ENCODE measurements at places on chromosomes 13 and 19.

GRCh38 chr19:41849067-41849466, 4.2 kb downstream of the DMRTC2 start:
- DNase-seq: no peak

GRCh38 chr13:99422586-99423220, 78.6 kb upstream of the TM9SF2 start:
- DNase-seq: no peak

DNA sequence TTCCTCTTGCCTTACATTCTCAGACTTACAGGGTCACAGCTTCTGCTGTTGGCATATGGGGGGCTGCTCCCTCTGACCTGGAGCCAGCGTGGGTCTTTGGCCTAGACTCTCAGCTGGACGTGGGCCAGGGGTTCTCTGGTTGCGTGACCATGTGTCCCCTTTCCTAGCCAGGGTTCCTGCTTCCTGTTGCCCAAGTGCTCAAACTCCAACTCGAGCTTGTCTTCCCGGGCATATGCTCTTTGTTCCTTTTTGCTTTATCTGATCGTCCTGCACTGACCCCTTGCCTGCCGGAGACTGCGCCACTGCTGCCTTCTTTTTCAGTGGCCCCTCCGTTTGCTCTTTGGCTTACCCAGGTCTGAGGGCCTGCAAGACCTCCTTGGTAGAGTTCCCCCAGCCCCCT, 25.3 kb upstream of the GPR183 start:
- no peak for DNase-seq

- peak; percentile 87 for DNase-seq
Measured at GRCh38 chr13:41193919-41194824, at the start of gene KBTBD7. KBTBD7 (minus strand) TSS chr13:41194569; CDS start chr13:41194257, 312 bp downstream.

DNA sequence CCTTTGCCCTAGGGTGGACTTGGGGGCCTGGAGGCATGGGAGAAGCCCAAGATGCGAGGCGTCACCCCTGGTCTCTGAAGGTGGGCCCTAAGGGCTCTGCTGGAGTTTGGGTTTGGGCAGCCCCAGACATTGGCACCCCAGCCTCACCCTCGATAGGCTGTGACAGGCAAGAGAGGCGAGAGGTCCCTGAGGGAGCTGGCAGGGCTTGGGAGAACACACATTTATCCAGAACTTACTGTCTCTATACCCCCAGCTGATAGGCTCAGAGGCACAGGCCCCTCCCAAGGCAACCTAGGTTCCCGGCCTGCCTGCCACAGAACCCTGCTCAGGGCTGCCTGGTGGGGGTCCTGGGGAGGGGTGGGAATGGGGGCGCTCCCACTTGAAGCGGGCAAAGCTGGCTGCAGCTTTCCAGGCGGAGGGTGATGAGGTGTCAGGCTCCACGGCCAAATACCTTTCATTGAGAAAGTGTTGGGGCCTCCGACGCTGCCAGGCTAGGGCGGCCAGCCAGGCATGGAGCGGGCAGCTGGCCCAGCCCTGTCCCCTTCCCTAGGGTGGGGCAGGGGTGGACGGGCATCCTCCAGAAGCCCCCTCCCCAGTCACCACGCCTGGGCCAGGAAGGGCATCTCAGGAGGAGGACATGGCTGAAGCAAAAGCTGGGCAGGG, 9.7 kb downstream of the CILP2 start:
- no peak for DNase-seq

- DNase-seq: no peak
Measured at GRCh38 chr19:8973501-8974091, 36.6 kb downstream of the MUC16 start.

DNA sequence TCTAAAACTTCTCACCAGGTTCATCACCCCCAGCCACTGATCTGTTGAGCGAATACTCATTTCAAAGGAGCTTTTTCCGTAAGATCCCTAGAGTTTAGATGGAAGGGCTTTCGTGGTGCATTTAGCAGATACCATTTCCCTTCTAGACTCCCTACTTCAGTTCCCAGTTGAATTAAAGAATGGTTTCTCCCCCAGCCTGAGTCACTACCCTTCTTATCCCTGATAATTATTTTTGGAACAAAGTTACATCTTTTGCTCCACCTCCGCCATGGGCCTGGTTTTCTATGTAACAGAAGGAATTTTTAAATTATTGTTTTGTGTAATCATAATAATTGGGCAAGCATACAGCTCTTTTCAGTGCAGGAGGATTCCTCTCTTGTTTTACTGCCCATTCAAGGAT, 22.0 kb downstream of the USPL1 start:
- no peak for DNase-seq

DNA sequence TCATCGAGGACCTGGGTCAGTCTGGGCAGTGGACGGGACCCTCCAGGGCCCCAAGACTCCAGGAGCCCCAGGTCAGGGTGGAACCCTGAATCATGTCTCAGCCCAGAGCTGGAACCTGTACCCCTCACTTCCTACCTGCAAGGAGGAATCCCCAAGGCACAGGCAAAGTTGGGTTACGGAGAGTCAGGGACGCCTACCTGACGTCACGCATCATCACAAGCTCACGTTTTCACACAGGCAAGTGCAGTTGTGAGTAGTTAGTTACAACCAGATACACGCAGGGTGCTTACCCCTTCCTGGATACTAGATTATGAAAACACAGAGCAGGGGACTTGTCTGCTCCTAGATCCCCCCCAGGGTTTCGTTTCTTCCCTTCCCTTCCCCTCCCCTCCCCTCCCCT, 1.9 kb downstream of the RETN start:
- no peak for DNase-seq

DNA sequence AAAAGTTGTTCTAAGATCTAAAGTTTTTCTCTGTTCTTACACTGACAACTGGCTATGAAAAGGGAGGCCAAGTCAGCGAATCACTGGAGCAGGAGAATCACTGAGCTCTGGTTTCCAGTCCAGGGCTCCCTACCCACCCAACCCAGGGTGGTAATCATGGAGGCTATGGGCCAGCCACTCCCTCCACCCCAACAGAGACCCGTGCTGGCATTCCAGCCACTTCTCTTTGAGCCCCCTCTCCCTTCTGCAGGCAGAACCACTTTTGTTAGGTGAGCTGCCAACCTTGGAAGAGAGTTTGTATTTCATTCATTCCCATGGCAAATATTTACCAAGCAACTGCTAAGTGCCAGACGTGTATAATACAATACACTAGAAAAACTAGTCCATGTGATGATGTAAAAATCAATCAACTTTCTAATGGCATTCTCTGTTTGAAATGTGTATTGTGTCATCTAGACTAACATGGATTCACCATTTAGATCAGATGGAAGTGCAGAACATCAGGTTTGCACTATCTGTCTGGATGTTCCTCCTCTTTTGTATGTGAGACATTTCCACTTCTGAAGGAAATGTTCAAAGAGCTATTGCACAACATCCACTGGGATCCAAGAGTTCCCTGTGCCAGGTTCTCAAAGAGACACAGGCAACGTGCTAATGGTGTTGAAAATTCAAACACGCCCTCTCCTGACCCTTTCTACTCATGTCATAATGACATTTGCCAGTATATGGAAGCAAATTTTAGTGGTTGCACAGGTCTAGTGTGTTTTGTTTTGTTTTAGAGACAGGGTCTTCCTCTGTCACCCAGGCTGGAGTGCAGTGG, 5.3 kb downstream of the MLNR start:
- DNase-seq: no peak

DNA sequence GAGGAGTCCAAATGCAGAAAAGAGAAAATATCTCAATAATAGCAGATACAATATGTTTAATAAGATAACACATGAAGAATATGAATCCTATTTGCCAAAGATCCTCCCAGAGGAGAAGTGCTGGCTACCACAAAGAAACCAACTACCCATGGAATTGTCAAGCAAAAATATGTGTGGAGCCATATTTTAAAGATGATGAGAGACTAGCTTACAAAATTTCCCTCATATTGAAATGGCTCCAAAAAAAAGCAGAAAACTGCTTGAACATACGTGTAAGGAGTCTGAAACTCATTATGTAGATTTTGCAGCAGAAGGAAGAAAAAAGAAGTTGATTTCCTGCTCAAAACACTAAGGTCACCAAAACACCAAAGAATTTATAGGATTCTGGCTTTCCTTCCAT, 94.2 kb downstream of the USP12 start:
- no peak for DNase-seq

DNA sequence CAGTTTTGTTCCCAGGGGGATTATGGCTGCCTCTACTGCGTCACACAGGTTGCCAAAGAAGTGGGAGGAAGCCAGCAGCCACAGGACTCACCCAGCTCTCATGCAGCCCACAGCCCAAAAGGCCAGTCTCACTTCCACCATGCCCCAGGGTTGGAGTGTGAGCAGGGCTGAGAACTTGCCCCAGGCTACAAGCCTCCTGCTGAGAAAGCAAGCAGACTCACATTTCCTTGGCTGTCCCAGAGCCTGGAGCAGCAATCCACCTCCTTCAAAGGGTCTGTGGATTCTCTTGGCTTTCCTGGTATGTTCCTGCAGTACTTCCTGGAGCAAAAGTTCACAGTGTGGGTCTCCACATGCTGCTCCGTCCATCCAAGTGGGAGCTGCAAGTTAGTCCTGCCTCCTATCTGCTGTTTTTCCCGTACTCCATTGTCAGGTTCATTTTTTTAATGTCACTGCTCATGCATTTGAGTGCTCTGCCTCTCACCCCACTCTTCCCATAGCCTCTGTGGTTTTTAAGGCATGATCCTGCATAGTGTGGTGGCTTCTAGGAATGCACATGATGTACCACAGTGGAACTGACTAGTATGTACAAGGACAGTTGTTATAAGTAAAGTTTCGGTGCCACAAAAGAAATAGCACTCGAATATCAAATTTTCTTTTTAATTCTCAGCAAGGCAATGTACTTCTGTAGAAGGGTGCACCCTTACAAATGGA, 56.2 kb upstream of the ARHGEF7 start:
- DNase-seq: no peak

DNA sequence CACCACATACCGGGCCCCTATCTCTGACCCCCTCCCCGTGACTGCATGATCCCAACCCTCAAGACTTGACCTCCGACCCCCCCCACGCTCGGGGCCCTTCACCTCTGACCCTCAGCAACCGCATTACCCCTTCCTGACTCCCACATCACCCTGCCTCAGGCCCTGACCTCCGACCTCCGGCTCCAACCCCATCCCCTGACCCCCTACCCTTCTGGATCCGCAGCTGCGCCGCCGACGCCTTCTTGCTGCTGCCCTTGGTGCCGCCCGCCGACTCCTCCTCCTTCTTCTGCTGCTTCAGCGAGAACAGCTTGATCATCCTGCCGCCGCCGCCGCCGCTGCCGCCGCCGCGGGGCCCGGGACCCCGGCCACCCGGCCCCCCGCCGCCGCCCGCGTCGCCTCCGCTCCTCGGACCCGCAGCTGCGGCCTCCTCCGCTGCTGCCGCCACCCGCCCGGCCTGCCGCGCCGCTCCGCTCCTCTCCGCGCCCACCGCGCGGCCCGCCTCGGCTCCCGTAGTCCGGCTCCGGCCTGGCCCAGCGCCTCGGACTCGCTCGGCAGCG, at the start of gene UBE2M:
Gene UBE2M, minus strand, starts transcription at position 546 of the 557 bp plus-strand sequence. Its CDS starts 230 bp downstream, at position 316.
- peak; percentile 67 for DNase-seq

GRCh38 chr13:58461217-58461616, 829.7 kb downstream of the PCDH17 start:
- no peak for DNase-seq

- no peak for DNase-seq
Measured at GRCh38 chr13:59946944-59947343, 216.8 kb downstream of the DIAPH3 start.

- DNase-seq: no peak
Measured at GRCh38 chr13:51112771-51113170, 1.7 kb upstream of the C13orf42 start.

DNA sequence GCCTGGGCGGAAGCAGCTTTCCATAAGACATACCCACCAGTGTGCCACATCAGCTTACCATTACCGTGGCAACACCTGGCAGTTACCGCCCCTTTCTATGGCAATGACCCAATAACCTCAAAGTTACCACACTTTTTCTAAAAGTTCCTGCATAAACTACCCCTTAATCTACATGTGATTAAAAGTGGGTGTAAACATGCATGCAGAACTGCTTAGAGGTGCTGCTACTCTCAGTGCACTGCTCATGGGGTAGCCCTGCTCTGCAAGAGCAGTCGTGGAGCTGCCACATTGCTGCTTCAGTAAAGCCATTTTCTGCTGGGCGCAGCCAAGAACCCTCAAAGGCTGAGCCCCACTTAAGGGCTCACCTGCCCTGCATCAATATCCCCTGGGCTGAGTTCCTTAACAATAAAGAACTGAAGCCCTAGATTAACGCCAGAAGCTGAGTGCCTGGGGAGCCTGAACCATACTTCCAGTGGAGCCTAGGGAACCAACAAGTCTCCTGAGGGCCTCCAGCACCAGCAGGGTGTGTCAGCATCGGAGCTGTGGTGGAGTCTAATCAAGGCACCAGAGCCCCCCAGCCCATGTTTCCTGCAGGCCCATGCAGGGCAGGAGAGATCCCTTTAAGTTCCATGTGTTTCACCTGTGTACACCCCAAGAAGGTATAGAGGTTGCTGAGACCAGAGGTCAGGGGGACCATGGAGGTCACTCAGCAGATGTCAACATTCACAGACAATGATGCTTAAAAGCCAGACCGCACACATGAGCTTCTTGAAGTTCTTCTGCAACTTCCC, 1198.1 kb downstream of the UQCRFS1 start:
- no peak for DNase-seq

GRCh38 chr13:80558074-80558473, 217.1 kb upstream of the SPRY2 start:
- no peak for DNase-seq

GRCh38 chr13:41649659-41650058, 192.3 kb downstream of the RGCC start:
- DNase-seq: no peak

DNA sequence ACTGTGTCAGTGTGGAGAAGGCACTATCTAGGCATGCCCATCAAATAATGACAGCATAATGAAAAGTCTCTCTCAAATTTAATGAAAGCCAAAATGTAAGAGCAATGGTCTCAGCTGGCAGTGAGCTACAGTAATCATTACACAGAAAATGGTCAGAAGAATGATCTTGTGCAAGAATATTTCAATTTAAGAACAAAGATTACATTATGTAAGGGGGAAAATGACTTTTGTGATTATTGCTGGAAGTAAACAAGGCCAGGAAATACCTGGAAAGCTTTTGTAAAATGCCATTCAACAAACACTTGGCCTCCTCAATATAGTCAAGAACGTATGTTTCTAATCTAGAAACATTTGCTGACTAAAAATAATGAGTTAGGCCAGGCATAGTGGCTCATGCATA, 89.1 kb downstream of the CAB39L start:
- no peak for DNase-seq

GRCh38 chr19:46492841-46493235, 2.8 kb downstream of the PNMA8B start:
- DNase-seq: no peak

GRCh38 chr13:100340865-100341264, 247.7 kb downstream of the GGACT start:
- no peak for DNase-seq

All from CD4-positive, alpha-beta T cell (primary cell).